SHP77 (cell line): ENCODE measurements at places on chromosomes 7 and 10.

- peak; percentile 67 for DNase-seq
Observed at GRCh38 chr7:120272701-120273475, at the start of gene KCND2. TSS of gene KCND2 (plus strand) at chr7:120273175.

- DNase-seq, result no peak
Observed at GRCh38 chr10:88386204-88386788, 196.8 kb downstream of the RNLS start.

DNA sequence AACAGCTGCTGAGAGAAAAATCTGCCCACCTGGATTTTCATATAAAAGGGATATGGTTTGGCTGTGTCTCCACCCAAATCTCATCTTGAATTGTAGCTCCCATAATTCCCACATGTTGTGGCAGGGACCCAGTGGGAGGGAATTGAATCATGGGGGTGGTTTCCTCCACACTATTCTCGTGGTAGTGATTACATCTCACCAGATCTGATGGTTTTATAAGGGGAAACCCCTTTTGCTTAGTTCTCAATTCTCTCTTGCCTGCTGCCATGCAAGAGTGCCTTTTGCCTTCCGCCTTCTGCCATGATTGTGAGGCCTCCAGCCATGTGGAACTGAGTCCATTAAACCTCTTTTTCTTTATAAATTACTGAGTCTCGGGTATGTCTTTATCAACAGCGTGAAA is 20.8 kb upstream of the MKI67 start:
- DNase-seq, result no peak

DNA sequence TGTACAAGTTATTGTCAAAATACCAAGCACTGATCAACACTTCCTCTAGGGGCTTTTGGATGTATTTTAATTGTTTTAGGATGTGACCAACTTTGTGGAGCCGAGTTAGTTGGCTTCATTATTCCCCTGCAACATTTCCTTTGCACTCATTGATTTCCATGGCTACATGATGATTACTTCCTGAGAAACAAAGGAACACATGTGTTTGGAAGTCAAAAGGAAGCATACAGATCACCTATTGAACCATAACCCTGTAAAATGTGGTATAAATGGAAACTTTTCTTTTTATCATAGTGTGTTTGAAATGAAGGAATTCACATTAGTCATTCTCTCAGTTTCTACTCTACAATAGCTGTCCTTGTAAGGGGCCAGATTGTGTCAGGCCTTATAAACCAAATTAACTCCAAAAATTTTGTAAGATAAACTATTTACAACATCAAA is 32.2 kb upstream of the EXOC6 start:
- DNase-seq, result no peak

DNA sequence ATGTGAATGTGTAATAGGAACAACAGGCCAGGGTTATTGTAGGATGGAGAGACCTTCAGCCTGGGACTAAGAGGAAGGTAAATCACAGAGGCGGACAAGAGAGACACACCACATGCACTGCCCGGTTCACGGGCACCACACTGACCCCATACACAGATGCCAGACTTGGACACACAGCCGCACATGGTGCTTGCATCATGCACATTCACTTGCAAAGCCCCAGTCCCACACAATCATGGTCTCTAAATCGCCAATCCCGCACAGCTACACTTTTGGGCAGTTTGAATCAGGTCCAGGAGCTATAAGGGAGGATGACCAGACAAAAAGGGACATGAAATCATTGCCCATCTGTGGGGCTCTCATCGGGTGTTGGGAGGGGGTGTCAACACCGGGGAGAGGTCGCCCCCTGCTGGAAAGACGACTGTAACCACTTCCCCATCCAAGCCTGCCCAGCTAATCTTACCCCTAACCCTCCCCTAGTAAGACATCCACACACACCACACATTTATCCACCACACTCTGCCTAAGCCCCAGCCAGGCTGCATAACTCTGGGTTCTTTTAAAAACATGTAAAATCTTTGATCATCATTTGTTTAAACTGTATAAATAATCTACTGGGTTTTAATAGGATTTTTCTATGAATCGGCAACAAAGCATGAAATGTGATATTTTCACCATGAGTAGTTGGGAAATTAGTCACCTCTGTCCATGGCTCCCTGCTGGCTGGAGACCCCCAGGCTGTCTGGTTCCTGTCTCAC is 40.5 kb upstream of the SLF2 start:
- DNase-seq, result peak; percentile 48

DNA sequence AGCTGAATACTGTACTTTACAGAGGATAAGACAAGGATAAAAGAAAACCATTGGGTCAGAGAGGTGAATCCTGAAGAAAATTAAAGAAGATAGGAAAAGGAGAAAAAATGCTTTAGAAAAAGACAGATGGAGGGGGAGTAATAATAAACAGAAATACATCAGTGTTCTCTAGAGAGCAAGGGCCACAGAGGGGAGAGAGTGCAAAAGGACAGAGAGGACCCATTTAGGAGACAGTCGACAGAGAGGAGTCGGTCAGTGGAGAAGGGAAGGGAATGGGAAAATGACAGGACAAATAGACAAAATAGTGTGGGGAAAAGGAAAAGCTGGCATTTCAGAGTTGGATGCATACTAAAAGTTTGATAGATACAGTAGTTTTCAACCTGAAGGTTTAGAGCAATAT is 287.0 kb downstream of the DOCK4 start:
- no peak for DNase-seq

DNA sequence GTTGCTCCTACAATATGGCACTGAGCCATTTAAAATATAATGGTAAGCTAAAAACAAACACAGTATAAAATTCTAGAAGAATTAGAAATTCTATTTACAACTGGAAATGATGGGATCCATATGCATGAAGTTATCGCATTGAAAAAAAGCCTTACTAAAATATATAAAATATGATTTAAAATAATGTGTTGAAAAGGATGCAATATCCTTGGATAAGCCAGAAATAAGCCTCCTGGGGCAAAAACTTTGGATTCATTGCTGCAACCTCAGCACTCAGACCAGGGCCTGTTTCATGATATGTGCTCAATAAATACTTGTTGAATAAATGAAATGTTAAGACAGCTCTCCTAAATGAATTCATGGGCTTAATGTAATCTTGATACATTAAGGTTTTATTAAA is 170.2 kb downstream of the SEM1 start:
- no peak for DNase-seq
